Esophagus squamous epithelium (tissue), 5 donors: ENCODE measurements at places on chromosomes 7 and 10.

DNA sequence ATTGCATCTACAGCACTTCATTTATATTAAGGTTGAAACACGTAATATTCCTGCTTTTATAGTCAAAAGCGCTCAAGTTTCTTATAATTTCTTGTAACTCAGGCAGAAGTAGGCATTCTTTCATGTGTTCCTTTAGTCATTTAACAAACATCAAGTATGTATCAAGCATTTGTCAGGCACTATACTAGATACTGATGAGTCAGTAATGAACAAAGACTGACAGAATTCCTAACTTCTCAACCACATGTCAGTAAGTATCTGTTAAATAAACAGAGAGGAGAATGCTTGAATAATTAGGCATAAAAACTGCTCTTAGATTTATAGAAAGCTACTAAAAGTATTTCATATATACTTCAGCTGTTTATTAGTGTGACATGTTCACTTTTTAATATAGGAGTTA lies 9.9 kb downstream of the CRPPA start:
- H3K4me3 ChIP-seq, result no peak overlapping the region
- H3K4me1 ChIP-seq, result peaks cover 12% of the 10 kb centered on the region
- no peaks in the 10 kb centered on the region for H3K36me3 ChIP-seq
- no peak for DNase-seq
- H3K27ac ChIP-seq, result no peak overlapping the region

GRCh38 chr7:117781707-117782106 lies 91.5 kb downstream of the CTTNBP2 start:
- H3K27ac ChIP-seq, result no peak overlapping the region
- no peaks in the 10 kb centered on the region for H3K27me3 ChIP-seq
- DNase-seq, result no peak
- peaks cover 38% of the 10 kb centered on the region for H3K36me3 ChIP-seq

GRCh38 chr10:50387732-50388073 lies 136.4 kb upstream of the ASAH2 start:
- H3K4me3 ChIP-seq, result no peak overlapping the region
- no peaks in the 10 kb centered on the region for H3K36me3 ChIP-seq
- DNase-seq, result no peak
- H3K4me1 ChIP-seq, result peaks cover 8% of the 10 kb centered on the region
- no peak overlapping the region for H3K27ac ChIP-seq
- no peaks in the 10 kb centered on the region for H3K27me3 ChIP-seq

DNA sequence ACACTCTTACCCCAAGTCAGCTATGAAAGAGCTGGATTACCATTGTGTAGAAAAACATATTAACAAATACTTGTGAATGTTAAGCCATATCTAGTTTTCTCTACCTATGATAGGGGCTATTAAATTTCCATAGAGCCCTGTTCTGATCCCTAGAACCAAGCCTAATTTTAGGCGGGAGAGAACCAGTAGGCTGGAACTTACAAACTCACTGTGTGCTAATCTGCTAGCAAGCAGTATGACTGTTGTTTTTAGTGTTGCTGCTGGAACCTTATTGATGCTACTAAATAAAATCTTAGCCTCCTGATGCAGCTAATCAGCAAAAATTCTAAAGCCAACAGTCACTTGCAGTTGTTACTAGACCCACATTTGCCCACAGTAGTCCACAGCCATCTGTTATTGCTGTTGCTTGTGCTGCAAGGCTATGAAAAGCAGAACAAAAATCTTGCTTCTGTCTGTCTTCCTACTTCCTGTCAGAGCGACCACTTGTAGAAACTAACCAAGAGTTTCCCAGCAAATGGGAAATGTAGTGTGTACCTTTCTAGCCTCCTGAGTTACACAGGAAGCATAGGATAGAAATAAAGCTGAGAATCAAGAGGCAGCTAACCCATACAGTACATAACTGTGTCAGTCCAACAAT lies 368.4 kb downstream of the ARL4A start:
- H3K36me3 ChIP-seq, result no peaks in the 10 kb centered on the region
- no peak overlapping the region for H3K27ac ChIP-seq
- no peak for DNase-seq
- H3K27me3 ChIP-seq, result no peaks in the 10 kb centered on the region
- H3K4me1 ChIP-seq, result no peaks in the 10 kb centered on the region
- H3K4me3 ChIP-seq, result no peak overlapping the region

GRCh38 chr7:29327455-29327854 lies 132.9 kb downstream of the CHN2 start:
- no peak overlapping the region for H3K27ac ChIP-seq
- no peaks in the 10 kb centered on the region for H3K36me3 ChIP-seq
- no peak overlapping the region for H3K4me3 ChIP-seq

DNA sequence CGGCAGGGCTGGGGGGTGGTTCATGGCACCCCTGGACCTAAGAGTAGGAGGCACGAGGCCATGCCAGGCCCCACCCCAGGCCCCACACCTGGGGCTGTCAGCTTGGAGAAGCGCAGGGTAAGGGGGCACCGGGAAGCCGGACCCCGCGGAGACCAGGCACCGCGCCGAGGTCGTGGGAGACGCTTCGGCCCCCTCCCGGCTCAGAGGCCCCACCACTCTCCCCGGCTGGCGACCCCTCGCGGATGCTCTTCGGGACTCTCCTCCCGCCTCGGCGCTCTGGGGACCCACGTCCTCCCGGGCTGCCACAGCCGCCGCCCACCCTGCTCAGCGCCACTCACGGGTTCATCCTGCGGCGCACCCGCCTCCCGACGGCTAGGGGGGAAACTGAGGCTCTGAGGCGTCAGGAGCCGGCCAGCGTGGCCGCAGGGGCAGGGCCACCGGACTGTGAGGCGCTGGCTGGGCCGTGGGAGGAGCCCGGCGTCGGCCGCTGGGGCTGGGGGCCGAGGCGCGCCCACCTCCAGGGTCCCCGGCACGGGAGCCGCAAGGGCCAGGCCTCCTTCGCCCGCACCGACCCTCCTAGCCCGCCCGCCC lies 25.9 kb downstream of the PDGFA start:
- DNase-seq, result no peak
- H3K27me3 ChIP-seq, result no peaks in the 10 kb centered on the region
- no peak overlapping the region for H3K27ac ChIP-seq

GRCh38 chr7:88328787-88329186 lies 22.1 kb upstream of the STEAP4 start:
- H3K27me3 ChIP-seq, result no peaks in the 10 kb centered on the region
- H3K4me3 ChIP-seq, result no peak overlapping the region
- H3K36me3 ChIP-seq, result no peaks in the 10 kb centered on the region

GRCh38 chr7:12633582-12633981 lies 53.9 kb upstream of the ARL4A start:
- H3K36me3 ChIP-seq, result no peaks in the 10 kb centered on the region
- H3K27me3 ChIP-seq, result no peaks in the 10 kb centered on the region
- H3K27ac ChIP-seq, result no peak overlapping the region
- DNase-seq, result no peak
- H3K4me1 ChIP-seq, result peaks cover 20% of the 10 kb centered on the region
- H3K4me3 ChIP-seq, result no peak overlapping the region

- no peaks in the 10 kb centered on the region for H3K36me3 ChIP-seq
- H3K4me3 ChIP-seq, result no peak overlapping the region
- no peak overlapping the region for H3K27ac ChIP-seq
- H3K4me1 ChIP-seq, result no peaks in the 10 kb centered on the region
- no peak for DNase-seq
Measured at GRCh38 chr10:15754937-15755336, 35.2 kb upstream of the ITGA8 start.

DNA sequence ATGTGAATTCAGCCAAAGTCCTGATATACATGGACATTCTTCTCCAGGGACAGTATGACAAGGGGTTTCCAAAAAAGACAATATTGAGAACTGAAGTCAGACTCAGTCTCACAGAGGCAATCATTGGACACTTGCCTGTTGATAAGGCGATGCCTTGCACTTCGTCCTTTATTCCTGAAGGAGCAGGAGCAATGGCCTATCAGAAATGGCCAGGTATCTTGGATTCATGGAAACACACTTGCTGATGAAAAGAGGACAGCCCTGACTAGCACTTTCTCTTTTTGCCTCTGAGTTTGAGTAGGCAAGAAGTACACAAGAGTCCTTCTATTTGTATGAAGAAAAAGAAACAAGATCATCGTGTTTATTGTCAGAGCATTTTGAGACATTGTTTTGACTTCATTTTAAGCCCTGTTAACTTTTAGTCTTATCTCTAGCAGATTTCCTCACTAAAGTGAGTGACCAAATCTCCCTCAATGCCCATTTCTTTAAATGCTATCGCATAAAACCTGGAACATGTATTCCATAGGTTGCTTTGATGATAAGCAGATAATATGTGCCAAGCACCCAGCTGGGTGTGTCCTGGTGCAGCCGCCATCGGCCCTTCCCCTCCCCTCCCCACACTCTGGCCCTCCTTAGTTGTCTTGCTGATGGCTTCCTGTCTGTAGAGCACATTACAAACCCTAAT lies 26.6 kb downstream of the ST8SIA6 start:
- H3K4me3 ChIP-seq, result no peak overlapping the region
- H3K4me1 ChIP-seq, result peaks cover 7% of the 10 kb centered on the region
- H3K27ac ChIP-seq, result no peak overlapping the region
- no peaks in the 10 kb centered on the region for H3K27me3 ChIP-seq
- no peaks in the 10 kb centered on the region for H3K36me3 ChIP-seq
- DNase-seq, result no peak

GRCh38 chr7:80767654-80768053 lies 129.2 kb downstream of the CD36 start:
- H3K4me3 ChIP-seq, result no peak overlapping the region
- H3K27me3 ChIP-seq, result no peaks in the 10 kb centered on the region
- DNase-seq, result no peak
- H3K27ac ChIP-seq, result no peak overlapping the region
- H3K36me3 ChIP-seq, result no peaks in the 10 kb centered on the region

DNA sequence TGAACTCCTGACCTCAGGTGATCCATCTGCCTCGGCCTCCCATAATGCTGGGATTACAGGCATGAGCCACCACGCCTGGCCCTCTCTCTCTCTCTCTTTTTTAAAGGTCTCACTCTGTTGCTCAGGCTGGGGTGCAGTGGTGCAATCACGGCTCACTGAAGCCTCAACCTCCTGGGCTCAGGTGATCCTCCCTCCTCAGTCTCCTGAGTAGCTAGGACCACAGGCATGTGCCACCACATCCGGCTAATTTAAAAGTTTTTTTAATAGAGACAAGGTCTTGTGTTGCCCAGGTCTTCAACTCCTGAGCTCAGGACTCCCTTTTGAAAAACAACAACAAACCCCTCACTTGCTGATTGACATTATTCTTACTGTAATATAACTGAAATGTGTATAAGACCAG lies 11.6 kb downstream of the PALD1 start:
- no peaks in the 10 kb centered on the region for H3K4me1 ChIP-seq
- H3K27ac ChIP-seq, result no peak overlapping the region
- no peak for DNase-seq
- no peaks in the 10 kb centered on the region for H3K36me3 ChIP-seq
- H3K27me3 ChIP-seq, result no peaks in the 10 kb centered on the region
- no peak overlapping the region for H3K4me3 ChIP-seq

- H3K36me3 ChIP-seq, result no peaks in the 10 kb centered on the region
- peaks cover 22% of the 10 kb centered on the region for H3K4me1 ChIP-seq
- no peak for DNase-seq
Measured at GRCh38 chr7:979151-979550, 3.8 kb upstream of the COX19 start.

GRCh38 chr10:52483587-52483986 lies 169.5 kb downstream of the DKK1 start:
- no peak for DNase-seq
- H3K27me3 ChIP-seq, result no peaks in the 10 kb centered on the region
- no peak overlapping the region for H3K27ac ChIP-seq
- H3K36me3 ChIP-seq, result no peaks in the 10 kb centered on the region

DNA sequence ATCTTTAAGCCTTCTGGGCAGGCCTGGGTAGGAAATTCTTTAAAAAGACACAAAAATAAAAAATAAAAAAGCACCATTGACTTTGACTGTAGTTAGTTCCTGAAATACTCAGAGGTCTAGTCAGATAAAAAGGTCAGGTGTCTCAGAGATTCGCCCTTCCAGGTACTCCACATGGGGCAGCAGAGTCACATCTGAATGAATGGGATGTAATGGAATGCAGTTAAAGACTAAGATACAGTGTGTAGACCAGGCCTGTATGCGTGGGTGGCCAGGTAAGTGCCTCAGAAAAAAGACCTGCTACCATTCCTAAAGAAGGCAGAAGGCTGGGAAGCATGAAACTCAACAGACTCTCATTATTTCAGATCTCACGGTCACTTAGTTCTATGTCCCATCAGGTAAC lies 68.6 kb upstream of the SEM1 start:
- no peaks in the 10 kb centered on the region for H3K4me1 ChIP-seq
- H3K4me3 ChIP-seq, result no peak overlapping the region
- no peaks in the 10 kb centered on the region for H3K27me3 ChIP-seq
- DNase-seq, result no peak
- H3K36me3 ChIP-seq, result no peaks in the 10 kb centered on the region
- H3K27ac ChIP-seq, result no peak overlapping the region

DNA sequence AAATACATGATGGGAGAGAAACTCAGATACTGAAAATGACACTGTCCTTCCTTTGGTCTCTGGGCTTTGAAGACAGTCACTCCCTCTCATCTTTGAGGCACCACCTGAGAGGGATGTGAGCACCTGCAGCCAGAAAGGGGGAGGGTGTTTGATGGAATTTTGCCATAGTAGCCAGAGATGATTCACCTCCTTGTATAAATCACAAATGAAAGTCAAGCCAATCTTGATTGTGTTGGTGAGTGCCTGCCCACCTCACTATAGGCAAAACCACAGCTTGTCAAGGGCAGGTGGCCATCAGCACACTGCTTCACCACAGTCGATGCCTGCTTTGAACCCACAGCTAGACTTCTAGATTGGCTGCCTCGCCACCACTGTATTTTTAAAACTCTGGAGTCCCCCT lies 48.2 kb downstream of the PON1 start:
- no peaks in the 10 kb centered on the region for H3K36me3 ChIP-seq
- H3K4me1 ChIP-seq, result no peaks in the 10 kb centered on the region
- H3K27me3 ChIP-seq, result no peaks in the 10 kb centered on the region
- no peak for DNase-seq
- no peak overlapping the region for H3K27ac ChIP-seq

GRCh38 chr10:103814105-103814504 lies 41.3 kb downstream of the SH3PXD2A start:
- no peak for DNase-seq
- peaks cover under 1% of the 10 kb centered on the region for H3K4me1 ChIP-seq
- no peak overlapping the region for H3K27ac ChIP-seq
- H3K36me3 ChIP-seq, result no peaks in the 10 kb centered on the region
